Omental fat pad (tissue), 4 donors: ENCODE measurements at places on chromosomes 5 and 9.

DNA sequence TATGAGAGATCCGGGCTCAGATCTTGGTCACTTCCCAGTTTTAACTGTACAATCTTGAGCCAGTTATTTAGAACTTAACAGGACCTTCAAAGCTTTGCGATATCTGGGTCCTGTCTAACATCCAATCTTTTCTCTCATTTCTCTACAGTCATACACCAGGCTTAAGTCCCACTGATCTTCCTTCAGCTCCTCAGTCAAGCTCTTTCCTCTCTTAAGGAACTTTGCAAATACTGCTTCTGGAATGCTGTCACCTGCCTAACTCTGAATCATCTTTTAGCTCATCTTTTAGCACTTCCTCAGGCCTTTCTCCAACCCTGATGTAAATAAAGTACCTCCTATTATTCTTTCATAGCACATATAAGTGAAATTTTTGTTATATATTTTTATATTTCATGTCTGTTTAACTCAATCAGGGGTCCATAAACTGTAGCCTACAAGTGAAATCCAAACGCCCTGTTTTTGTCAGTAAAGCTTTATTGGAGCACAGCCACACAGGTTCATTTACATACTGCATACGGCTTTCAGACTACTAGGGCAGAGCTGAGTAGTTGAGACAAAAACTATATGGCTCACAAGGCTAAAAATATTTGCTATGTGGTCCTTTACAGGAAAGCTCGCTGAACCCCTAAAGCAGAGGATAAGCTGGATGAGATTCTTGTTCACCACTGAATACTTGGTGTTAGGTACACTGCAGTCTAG lies 63.5 kb downstream of the MEF2C start:
- no peak for DNase-seq

DNA sequence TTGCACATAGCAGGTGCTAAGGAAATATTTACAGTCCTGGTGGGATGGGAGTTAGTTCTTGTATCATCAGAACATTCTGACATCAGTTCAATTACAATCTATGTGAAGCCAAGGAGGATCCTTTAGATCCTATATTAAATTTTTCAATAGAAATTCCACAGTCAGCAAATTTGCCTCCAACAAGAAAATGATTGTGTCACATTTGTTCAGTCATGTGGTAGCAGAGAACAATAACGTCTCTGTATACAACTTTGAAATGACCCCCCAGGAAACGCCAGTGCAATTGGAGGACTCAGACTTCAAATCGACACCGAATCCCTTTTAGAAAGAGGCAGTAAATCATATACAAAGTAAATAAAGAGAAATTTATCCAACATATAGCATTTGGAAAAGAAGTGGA lies 392.1 kb downstream of the DTWD2 start:
- no peak for DNase-seq

DNA sequence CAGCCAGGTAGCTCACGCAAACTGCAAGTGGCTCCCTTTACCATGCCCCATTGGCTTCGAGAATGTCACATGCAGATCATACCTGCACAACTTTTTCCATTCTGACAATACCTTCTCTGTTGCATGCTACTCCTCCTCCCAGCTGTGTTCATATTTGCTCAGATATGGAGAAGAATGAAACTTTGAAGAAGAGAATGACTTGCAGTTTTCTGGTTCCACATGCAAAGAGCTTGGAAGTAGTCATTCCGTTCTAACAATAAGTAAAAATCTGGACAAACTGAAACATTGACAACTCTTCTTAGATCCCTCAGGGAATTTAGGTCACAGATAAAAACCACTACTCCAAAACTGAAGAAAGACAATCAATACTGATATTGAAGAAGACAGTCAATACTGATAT lies 49.6 kb upstream of the IRX1 start:
- DNase-seq = no peak

GRCh38 chr5:178361657-178362445 lies 129.2 kb upstream of the PHYKPL start:
- no peak for DNase-seq

DNA sequence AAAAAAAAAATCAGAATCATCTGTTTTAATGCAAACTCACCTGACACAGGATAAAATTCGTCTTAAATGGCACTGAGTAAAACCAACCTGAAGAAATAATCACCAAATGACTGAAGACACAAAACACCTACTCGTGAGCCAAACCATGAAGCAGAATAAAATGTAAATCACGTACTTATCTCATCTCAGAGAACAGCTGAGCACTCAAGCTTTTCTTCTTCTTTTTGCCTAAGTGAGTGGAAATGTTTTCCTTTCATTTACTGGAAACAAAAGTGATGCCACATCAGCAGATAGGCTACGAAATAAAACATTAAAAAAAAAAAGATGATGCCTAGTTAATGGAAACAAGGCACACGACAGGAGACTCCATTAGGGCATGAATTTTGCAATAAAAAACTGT lies 36.4 kb downstream of the ATPSCKMT start:
- DNase-seq = no peak

- no peak for DNase-seq
Observed at GRCh38 chr5:2112173-2113025, 229.7 kb upstream of the IRX4 start.

GRCh38 chr9:107684224-107684623 lies 194.7 kb upstream of the KLF4 start:
- DNase-seq = no peak

DNA sequence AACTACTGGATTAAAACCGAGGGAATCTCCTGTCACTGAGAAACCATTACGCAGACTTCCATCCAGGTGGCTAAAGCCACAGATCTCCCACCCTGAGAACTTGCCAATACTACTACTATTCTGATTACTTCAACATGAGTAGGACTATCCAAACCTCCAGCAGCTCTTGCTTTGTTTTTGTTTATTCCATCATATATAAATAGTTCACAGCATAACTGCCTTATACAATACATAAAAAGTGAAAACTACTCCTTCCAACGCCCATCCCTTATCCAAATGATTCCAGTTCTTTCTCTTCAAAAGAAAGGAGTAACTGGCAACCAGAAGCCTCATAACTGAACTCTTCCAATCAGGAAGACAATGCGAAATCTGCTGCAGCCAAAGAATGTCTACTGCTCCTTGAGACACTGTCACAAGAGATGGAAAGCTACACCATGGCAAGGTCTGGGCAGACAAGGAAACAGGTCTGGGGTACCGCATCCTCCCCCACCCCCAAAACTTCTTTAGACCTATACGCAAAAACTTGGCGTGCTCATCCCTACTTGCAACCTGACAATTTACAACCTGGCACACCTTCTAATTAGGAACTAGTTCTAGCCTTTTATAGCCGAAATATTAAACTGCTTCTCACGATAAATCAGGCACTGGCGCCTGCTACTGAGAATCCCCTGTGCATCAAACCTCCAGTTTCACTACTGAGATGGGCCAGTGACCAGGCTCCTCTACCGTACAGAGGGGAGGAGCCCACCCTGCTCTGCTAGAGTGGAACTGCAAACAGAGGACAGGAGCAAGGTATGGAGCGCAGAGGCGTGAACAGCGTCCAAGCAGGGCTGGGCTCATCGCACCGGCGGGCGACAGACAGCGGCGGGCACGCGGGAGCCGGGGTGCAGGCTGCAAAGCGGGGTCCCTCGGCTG lies 986 bp downstream of the PLPP1 start:
- DNase-seq = no peak

DNA sequence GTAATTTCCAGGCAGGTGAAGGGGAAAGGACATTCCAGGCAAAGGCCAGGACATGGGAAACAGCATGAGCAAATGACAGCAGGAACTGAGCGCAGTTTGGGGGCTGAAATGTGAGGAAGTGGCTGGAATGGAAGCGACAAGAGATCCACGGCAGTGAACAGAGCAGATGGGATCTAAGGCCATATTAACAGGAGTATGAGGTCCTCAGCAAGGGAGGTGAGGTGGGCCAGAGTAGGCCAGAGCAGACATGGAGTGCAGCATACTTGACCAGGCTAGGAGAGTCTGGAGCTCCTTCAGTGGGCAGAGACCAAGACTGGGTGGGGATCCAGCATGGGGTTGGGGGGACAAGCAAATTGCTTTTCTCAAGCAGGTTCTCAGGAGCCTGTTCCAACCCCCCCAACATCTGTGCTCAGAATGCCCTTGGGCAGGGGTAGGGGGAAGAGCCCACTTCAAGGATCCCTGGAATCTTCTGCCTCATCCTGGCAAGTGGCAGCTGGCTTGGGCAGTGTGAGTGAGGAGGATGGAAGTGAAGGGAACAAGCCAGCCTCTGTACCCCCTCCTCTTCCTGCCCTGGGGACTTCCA lies 34.5 kb downstream of the DAB2IP start:
- DNase-seq = no peak

- DNase-seq = no peak
Observed at GRCh38 chr5:72510610-72511181, 3.5 kb upstream of the ZNF366 start.

GRCh38 chr5:132372542-132372941 lies 3.0 kb downstream of the SLC22A5 start:
- no peak for DNase-seq

DNA sequence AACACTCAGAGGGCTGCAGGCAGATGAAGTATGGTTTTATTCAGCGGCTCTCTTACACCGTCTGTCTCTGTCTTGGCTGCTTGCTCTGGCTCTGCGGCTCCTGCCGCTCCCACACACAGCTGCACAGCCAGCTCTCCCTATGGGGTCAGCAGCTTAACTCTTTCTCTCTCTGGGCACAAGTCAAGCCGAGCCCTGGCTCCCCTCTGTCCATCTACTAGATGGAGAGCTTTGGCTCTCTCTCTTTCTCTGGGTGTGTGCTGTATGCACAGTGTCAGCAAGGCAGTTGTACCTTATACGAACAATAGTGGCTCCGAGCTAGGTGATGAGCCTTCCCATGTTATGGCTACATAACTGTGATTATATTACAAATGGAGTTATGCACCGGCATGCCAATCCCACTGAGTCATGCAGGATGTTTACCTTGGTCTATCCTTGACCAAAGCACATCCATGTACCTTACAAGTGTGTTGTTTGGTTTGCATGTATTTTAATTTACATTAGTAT lies 19.3 kb upstream of the PPP2CA start:
- DNase-seq = no peak

DNA sequence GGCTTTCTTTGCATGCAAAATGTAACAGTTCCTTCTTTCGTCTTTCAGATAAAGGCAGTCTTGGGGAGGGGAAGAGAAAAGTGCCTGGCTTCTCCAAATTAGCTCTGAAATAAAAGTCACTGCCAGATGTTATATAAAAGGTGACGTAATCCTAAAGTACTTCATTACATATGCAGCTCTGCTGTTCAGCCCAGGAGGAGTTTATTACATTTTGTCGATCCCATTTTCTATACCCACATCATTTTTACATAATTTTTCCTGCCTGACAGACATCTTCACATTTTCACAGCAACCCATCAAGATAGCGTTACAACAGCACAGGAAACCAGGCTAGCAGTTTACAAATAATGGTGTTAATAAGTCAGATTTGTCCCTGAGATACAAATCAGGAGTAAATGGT lies 86.7 kb upstream of the SLC30A5 start:
- DNase-seq = no peak

- DNase-seq = no peak
Observed at GRCh38 chr9:78196258-78196657, 39.6 kb upstream of the CEP78 start.

DNA sequence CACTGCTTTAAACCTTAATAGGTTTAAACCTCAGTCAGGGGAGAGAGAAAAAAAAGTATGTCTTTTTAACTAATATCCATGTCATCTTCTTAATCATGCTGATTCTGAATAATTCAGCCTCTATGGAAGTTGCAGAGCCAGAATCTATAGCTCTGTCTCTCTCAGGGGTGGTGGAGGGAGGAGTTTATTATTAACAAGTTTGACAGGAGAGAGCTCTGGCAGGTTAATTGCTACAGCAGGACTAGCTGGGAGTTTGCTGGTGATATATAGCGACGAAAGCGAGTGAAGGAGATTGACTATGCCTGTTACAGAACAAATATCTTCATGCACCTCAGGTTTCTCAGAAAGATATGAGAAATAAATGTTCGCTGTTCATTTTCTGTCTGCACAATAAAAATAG lies 586.4 kb downstream of the TLE4 start:
- DNase-seq = no peak

- no peak for DNase-seq
Observed at GRCh38 chr5:112703866-112704820, 33.5 kb upstream of the APC start.

DNA sequence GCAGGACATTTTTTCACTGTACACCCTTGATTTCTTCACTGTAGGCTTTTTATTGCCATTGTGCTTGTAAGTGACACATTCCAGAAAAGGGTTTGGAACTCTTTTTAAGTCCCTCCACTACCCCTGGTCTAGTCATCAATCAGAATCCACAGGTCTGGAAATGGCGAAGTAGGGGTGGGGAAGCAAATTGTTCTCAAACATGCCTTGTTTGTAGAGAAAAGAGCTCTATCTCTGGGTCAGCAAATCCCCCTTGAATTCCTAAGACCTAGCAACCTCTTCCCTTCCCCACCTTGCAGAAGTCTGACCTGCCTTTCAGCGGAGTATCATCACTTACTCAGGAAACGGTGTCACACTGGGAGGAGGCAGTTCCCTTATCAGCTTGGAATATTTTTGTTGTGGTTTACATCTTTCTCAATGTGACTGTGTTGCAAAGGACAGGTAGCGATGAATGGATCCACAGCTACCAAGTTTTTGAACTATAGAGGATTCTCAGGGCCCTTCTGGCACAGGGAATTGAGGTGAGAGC lies 3.2 kb downstream of the SH3RF2 start:
- no peak for DNase-seq

GRCh38 chr9:9764821-9765220 lies 848.0 kb downstream of the PTPRD start:
- no peak for DNase-seq

DNA sequence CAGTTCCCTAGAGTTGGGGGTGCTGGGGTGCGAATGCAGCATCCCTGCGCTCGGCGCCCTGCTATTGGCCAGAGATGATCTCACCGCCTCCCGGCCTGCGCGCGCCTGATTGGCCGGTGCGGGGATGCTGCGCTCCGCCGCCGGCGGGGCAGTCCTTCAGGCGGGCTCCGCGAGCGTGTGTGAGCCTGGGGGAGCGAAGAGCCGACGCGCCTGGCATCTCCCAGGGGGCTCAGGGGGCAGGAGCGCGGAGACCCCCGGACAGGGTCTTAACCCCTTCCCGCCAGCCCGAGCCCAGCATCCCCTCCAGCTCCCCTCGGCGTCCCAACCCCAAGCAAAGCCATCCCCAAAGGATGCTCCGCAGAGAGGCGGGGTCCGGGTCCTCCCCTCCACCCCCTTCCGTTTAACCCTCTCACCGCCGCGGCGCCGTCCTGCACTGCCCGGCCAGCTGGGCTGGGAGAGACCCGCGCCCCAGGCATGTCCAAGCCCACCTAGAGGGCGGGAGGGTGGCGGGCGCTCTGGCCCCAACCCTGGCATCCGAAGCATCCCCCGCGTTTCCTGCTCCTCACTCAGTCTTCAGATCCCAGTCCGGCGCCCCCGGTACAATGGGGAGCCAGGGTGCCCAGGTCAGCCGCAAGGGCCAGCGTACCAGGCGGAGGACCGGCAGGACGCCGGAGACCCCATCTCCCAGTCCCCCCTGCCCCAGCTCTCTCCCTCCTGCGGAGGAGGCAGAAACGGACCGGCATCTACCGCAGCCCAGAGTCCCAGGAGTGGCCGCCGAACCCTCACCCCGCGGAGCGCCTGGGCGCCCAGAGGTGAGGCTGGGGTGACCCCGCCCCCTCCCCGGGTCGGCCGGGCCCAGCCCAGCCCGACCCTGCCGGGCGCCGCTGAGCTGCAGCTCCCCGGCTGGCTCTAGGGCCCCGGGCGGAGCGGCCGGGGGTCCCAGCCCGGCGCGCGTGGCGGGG lies 19.3 kb upstream of the TOR2A start:
- no peak for DNase-seq
